ELF-1 (cell line): ENCODE measurements at places on chromosomes 3 and 15.

DNA sequence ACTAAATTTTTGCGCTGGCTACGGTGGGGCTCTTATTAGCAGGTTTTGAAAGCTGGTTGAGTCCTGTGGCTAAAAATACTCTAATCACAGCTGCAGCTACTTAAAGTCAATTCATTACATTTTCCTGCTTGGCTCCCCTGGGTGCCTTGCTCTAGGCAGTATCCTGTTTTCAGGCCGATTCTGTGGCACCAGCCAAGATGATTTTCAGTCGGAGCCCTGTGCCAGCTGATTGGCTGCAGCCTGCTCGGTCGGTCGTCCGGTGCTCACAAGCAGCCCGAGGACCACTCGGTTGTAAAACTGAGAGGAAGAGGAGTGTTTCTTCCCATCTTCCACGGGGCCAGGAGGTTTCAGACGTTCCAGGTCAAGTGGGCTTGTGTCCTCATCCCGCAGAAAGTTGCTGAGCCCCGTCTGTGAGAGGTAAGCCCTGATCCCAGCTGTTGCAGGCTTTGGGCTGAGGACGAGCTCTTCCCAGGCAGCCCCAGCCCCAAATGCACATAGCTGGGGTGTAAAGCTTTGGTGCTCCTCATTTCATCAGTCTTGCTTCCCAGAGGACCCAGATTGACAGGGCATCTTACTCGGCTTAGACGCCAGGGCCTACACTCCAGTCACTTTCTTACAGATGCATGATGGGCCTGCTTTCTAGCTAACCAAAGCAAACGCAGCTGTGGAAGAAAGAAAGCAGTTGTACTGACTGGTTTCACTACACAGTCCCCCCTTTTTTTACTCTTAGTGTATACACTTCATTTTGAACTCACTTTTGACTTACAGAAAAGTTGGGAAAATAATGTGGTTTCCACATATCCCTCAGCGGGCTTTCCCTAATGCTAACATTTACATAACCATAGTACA lies 15.9 kb downstream of the LYSMD4 start:
- DNase-seq: no peak

DNA sequence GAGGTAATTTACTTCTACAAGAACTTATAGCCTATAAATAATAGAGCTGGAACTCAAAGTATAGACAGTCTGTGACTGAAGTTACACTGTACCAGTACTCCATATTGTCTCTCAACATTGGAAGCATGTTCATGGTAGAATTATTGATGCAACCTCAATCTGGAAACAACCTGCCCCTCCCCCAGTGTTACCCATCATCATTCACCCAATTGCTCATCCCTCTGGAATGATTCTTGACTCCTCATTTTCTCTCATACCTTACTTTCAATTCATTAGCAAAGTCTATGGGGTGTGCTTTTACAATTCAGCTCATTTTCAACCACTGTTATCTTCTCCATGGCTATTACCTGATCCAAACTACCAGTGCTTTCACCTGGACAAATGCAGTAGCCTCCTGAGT lies 151.7 kb downstream of the CPNE4 start:
- DNase-seq: no peak

DNA sequence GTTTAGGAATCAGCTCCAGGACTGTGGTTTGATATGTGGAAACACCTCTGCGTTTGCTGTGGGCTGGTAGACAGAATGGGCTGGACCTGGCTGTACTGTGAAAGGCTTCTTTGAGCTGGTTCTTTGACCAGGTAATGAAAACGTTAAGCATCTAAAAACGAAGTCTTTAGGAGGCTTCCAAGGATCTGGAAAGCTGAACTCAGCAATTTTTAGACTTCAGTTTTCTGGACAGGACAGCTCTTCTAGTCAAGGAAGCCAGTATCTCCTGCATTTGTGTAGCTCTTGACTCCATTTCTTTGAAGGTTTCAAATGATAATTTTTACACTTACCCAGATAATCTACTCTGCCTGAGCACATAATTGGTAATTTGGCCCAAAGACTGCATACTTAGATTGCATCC lies 25.5 kb downstream of the MAP2K1 start:
- no peak for DNase-seq

GRCh38 chr3:197890693-197891092 lies 59.3 kb upstream of the RPL35A start:
- DNase-seq: no peak

DNA sequence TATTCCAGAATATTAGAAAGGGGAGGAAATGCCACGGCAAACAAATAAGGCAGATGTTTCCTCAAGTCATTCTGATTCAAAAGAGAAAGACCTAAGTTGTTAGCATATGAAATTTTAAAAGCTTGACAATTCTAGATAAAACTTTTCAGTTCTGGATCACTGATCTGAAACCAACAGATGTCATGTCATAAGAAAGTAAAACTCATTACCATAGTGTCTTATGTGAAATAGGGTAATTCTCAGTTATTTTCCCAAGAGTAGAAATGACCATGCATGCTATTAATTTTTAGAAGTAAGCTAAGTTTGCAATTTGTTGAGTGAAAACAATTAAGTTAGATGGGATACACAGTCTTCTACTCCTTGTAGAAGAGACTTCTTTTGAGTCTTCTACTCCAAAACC lies 630.3 kb downstream of the NAALADL2 start:
- no peak for DNase-seq

- no peak for DNase-seq
Measured at GRCh38 chr3:167691366-167691765, 37.6 kb upstream of the WDR49 start.

GRCh38 chr15:71455107-71455506 lies 339.8 kb downstream of the THSD4 start:
- no peak for DNase-seq

GRCh38 chr15:41911691-41912345 lies 18.0 kb upstream of the SPTBN5 start:
- no peak for DNase-seq

DNA sequence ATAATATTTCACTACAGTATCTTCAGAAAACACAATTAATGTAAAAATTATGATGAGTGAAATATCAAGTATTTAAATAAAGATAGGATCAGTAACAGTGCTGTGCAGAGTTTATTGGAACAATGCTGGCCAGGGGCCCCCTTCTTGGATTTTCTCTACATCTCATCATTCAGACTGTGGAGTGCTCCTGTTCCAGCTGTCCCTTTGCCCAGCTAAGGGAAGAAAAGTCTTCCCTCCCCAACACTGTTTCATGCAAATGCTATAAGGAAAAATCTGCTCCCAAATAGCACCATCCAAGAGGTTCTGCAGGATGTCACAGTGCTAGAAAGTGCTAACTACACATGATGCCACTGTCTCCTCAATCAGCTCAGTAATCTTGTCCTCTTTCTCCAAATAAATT lies 64.5 kb downstream of the RPL39L start:
- no peak for DNase-seq

DNA sequence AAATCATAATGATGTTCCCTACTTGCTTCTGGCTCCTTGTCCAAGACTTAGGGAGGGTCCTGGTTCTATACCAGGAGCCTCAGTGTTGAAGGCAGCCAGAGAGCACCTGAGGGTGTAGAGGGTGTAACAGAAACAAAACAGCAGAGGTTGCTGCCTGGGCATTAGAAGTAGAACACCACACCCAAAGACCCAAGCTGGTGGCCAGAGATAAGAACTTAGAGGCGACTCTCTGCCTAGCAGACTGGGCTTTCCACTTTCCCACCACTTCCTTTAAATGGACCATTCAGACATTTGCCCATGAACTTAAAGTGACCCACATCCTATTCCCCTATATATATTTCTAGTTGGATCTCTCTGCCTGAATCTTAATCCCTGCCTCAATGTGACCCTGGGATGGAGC lies 189.8 kb downstream of the KLF13 start:
- DNase-seq: no peak

DNA sequence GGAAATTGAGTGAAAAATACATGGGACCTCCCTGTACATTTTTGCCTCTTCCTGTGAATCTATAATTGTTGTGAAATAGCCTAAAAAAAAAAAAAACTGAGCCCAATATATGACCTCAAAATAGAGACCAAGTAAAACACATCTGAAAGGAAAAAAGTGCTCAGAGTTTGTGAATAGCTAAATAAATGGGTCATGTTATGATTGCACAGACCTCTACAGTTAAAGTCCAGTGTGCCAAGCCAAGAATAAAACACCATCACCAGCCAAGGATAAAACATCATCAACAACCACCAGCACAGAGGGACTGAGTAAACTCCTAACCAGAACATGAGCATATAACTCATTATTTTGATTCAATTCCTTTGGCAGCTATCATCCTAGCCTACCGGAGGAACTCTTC lies 115.6 kb upstream of the AGTR1 start:
- DNase-seq: no peak

DNA sequence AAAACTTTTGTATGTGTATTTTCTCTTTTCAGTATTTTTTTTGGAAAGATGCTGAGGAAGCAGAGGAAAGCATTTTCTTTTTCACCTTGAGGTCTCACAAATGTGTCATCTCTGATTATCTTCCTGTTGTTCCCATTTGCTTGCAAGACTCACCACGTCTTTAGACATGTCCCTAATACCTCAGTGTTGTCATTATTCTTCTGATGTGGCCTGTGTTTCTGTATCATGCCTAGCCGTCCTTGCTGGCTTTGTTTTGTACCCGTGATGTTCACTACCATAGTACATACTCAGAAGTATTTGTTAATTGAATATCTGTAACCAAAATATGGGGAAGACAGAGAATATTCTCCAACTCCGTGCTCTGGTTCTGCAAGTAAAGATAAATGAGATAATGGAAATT lies 5.0 kb upstream of the P2RY14 start:
- no peak for DNase-seq

- DNase-seq: no peak
Measured at GRCh38 chr3:195595785-195596531, 12.2 kb upstream of the APOD start.

DNA sequence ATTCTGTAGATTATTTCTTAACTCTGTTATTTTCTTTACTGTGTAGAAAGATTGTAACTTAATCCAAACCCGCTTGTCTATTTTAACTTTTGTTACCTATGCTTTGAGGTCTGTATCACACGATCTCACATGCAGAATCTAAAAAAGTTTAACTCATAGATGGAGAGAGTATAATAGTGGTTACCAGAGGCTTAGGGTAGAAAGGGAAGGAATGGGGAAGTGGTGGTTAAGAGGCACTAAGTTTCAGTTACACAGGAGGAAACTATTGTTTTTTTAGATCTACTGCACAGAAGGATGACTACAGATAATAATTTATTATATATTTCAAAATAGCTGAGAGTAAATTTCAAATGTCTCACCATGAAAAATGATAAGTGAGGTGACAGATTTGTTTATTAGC lies 515.2 kb downstream of the RSL24D1 start:
- DNase-seq: no peak

- DNase-seq: no peak
Measured at GRCh38 chr15:67957435-67958132, 96.5 kb upstream of the PIAS1 start.

- DNase-seq: no peak
Measured at GRCh38 chr3:114496021-114496434, 202.2 kb downstream of the TIGIT start.

DNA sequence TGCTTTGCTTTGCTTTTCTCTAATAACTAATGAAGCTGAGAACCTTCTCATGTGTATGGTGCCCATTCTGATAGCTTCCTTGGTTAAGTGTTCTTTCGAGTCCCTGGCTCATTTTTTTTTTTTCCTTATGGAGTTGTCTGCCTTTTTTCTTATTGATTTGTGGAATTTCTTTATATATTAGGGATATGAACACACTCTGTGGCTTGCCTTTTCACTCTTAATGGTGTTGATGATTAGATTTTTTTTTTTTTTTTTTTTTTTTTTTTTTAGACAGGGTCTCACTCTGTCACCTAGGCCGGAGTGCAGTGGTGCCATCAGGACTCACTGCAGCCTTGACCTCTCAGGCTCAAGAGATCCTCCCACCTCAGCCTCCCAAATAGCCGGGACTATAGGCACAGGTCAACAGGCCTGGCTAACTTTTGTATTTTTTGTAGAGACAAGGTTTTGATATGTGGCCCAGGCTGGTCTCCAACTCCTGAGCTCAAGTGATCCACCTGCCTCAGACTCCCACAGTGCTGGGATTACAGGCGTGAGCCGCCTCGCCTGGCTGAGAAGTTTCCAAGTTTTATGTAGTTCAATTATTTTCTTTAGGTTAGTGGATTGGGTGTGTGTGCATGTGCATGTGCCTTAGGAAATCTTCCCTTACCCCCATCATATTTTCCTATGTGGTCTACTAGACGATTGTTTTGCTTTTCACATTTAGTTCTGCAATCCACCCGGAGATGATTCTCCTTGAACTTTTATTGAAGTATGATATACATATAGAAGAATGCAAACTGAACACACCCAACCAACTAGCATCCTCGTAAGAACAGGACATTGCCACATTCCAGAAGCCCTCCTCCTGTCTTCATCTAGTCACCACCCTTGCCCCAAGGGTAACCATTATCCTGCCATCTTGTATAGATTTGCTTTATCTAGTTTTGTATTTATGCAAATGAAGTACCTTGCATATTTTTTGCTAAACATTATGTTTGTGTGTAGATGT lies 1.7 kb upstream of the SNRPA1 start:
- no peak for DNase-seq

DNA sequence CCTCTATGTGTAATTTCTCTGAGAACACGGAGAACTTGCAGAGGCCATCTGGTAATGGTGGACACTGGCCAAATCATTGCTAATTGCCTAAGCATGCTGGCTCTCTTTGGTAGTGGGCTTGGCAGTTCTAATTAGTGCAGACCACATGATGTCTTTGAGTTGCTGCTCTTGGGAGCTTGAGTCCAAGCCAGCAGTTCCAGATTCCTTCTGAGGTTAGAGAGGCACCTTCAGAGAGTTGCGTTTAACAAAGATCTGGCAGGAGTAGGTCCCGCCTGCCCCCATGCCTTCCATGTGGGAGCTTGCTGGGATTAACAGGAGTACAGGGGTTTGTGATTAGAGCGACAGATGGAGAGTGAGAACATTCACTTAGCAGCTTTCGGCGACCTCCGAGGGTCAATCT lies 449.0 kb upstream of the LMCD1 start:
- DNase-seq: no peak

- no peak for DNase-seq
Measured at GRCh38 chr3:65338571-65338970, 650.8 kb upstream of the ADAMTS9 start.

- no peak for DNase-seq
Measured at GRCh38 chr3:193148688-193149473, 92.1 kb upstream of the PLAAT1 start.

GRCh38 chr15:65579762-65580161 lies 31.2 kb downstream of the INTS14 start:
- DNase-seq: peak; percentile 13

DNA sequence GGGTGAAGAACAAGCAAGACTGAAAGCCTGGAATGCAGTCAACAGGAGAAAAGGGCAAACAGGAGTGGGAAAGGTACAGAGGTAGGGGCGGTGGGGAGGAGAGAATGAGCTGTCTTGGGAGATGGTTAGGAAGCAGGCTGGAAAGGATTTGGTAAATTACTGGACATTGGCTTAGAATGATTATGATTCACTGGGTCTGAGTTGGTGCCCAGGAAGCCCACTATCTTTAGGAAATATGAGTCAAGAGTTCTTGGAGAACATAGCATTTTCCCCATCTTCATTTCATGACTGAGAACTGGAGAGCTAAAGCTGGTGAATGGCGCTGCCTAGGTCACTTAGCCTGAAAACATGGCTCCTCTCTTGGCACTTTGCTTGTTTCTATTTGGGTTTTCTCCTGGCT lies 74.7 kb upstream of the C3orf80 start:
- DNase-seq: no peak
